GM23248 (cell line): ENCODE measurements at places on chromosomes 6 and 20.

- no peak overlapping the region for H3K4me3 ChIP-seq
Measured at GRCh38 chr6:84671183-84671582, 93.2 kb downstream of the TBX18 start.

DNA sequence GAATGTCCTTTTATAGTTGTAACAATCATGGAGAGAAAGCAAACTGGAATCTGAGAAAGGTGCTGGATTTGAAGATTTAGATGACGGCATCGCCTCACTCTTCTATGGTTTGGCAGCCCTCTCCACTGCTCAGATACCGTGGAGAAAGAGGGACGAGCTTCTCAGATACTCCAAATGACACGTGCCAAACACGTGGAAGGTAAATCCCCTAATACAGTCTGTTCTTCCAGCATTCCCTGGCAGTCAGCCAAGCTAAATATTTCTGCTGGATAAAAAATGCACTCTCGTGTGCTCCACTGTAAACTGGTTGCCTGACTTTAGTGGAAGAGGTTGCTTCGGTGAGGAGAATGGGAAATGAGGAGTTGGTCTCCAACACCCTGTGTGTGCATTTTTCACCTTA lies 16.7 kb upstream of the PRDM1 start:
- peaks cover 6% of the 10 kb centered on the region; the same call in 1 of the 2 replicates for H3K4me1 ChIP-seq
- no peak overlapping the region for H3K27ac ChIP-seq
- no peaks in the 10 kb centered on the region for H3K27me3 ChIP-seq
- no peak overlapping the region for H3K4me3 ChIP-seq

- H3K27ac ChIP-seq, result peak overlapping the region; percentile 96
- peaks cover 30% of the 10 kb centered on the region for H3K36me3 ChIP-seq
- H3K4me3 ChIP-seq, result peak overlapping the region; percentile 98
- DNase-seq, result peak; percentile 55
- H3K4me1 ChIP-seq, result peaks cover 29% of the 10 kb centered on the region
Measured at GRCh38 chr6:30741063-30741779, 1.3 kb downstream of the FLOT1 start.

DNA sequence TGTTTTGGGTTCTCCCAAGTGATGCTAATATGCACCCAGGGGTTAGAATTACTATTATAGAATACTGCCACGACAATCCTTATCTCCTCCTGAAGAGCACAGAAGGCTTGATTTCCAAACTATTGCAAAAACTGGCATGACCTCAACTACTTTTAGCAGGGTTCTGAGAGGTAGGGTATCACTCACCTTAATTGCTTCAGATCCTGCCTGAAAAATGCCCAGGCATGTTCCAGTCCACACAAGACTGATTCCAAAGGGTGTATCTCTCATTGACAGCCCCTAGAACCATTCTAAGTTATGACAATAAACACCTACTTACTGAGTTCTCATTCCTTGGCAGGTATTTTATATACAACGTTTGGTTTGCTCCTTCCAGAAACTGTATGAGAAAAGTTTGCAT lies 5.0 kb upstream of the DSE start:
- H3K36me3 ChIP-seq, result no peaks in the 10 kb centered on the region
- H3K4me3 ChIP-seq, result no peak overlapping the region
- no peaks in the 10 kb centered on the region for H3K27me3 ChIP-seq
- H3K27ac ChIP-seq, result no peak overlapping the region
- peaks cover 16% of the 10 kb centered on the region for H3K4me1 ChIP-seq

GRCh38 chr6:125746019-125746414 lies 3.4 kb upstream of the HEY2 start:
- peaks cover 78% of the 10 kb centered on the region for H3K27me3 ChIP-seq
- H3K4me3 ChIP-seq, result no peak overlapping the region
- peaks cover 10% of the 10 kb centered on the region for H3K4me1 ChIP-seq
- H3K27ac ChIP-seq, result no peak overlapping the region
- H3K36me3 ChIP-seq, result no peaks in the 10 kb centered on the region

- no peaks in the 10 kb centered on the region for H3K36me3 ChIP-seq
- H3K27ac ChIP-seq, result no peak overlapping the region
- no peak overlapping the region for H3K4me3 ChIP-seq
- no peaks in the 10 kb centered on the region for H3K27me3 ChIP-seq
Measured at GRCh38 chr6:53741034-53741823, 53.6 kb upstream of the LRRC1 start.

- no peaks in the 10 kb centered on the region for H3K27me3 ChIP-seq
- no peak for DNase-seq
- H3K4me3 ChIP-seq, result no peak overlapping the region
- H3K27ac ChIP-seq, result no peak overlapping the region
Measured at GRCh38 chr6:20310185-20310584, 91.5 kb upstream of the E2F3 start.

- no peak overlapping the region for H3K27ac ChIP-seq
- H3K36me3 ChIP-seq, result no peaks in the 10 kb centered on the region
- no peak overlapping the region for H3K4me3 ChIP-seq
- peak; percentile 22 for DNase-seq
- peaks cover 12% of the 10 kb centered on the region for H3K4me1 ChIP-seq
Measured at GRCh38 chr6:45617441-45617840, 239.7 kb upstream of the SUPT3H start.

GRCh38 chr6:89438248-89438647 lies 5.3 kb downstream of the ANKRD6 start:
- DNase-seq, result no peak
- H3K36me3 ChIP-seq, result no peaks in the 10 kb centered on the region
- no peak overlapping the region for H3K4me3 ChIP-seq

GRCh38 chr6:16162003-16162402 lies 33.1 kb downstream of the MYLIP start:
- H3K4me1 ChIP-seq, result no peaks in the 10 kb centered on the region
- no peak overlapping the region for H3K27ac ChIP-seq
- H3K36me3 ChIP-seq, result no peaks in the 10 kb centered on the region
- H3K27me3 ChIP-seq, result peaks cover 37% of the 10 kb centered on the region
- no peak overlapping the region for H3K4me3 ChIP-seq

- H3K36me3 ChIP-seq, result no peaks in the 10 kb centered on the region
- DNase-seq, result no peak
- peaks cover 17% of the 10 kb centered on the region; the same call in 1 of the 2 replicates for H3K27me3 ChIP-seq
- no peak overlapping the region for H3K27ac ChIP-seq
Measured at GRCh38 chr20:12925863-12926793, 82.6 kb upstream of the SPTLC3 start.

DNA sequence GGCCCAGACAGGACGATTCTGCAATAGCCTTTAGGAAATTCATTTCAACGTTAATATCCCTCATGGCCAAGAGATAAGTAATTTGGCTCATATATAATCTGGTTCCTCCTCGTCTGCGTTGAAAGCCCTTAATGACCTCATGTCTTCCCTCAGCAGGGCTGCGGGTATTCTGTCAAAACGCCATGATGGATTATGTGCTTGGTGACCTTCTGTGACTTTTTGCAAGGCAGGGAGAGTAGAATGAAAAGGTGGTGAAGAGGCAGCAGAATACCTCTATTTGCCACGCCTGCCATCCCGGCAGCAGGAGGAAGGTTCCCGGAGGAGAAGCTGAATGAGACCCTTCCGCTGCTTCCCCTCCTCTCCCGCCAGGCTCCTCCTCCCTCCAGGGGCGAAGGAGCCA lies 41.1 kb upstream of the SPACA1 start:
- H3K36me3 ChIP-seq, result no peaks in the 10 kb centered on the region
- no peaks in the 10 kb centered on the region for H3K4me1 ChIP-seq
- no peaks in the 10 kb centered on the region for H3K27me3 ChIP-seq
- H3K27ac ChIP-seq, result no peak overlapping the region
- H3K4me3 ChIP-seq, result no peak overlapping the region
- DNase-seq, result no peak

- no peak overlapping the region for H3K4me3 ChIP-seq
- no peaks in the 10 kb centered on the region for H3K36me3 ChIP-seq
- peaks cover 4% of the 10 kb centered on the region; the same call in 1 of the 2 replicates for H3K4me1 ChIP-seq
- H3K27me3 ChIP-seq, result no peaks in the 10 kb centered on the region
- peak overlapping the region; percentile 38 for H3K27ac ChIP-seq
Measured at GRCh38 chr6:111646942-111647341, 41.3 kb upstream of the TRAF3IP2 start.

GRCh38 chr6:119915971-119916370 lies 566.4 kb upstream of the MAN1A1 start:
- no peaks in the 10 kb centered on the region for H3K4me1 ChIP-seq
- no peak for DNase-seq
- no peaks in the 10 kb centered on the region for H3K36me3 ChIP-seq
- H3K27ac ChIP-seq, result no peak overlapping the region

GRCh38 chr6:144155529-144155928 lies 5.2 kb downstream of the STX11 start:
- DNase-seq, result no peak
- H3K36me3 ChIP-seq, result no peaks in the 10 kb centered on the region
- no peaks in the 10 kb centered on the region for H3K27me3 ChIP-seq
- H3K4me3 ChIP-seq, result no peak overlapping the region
- H3K4me1 ChIP-seq, result peaks cover 15% of the 10 kb centered on the region

DNA sequence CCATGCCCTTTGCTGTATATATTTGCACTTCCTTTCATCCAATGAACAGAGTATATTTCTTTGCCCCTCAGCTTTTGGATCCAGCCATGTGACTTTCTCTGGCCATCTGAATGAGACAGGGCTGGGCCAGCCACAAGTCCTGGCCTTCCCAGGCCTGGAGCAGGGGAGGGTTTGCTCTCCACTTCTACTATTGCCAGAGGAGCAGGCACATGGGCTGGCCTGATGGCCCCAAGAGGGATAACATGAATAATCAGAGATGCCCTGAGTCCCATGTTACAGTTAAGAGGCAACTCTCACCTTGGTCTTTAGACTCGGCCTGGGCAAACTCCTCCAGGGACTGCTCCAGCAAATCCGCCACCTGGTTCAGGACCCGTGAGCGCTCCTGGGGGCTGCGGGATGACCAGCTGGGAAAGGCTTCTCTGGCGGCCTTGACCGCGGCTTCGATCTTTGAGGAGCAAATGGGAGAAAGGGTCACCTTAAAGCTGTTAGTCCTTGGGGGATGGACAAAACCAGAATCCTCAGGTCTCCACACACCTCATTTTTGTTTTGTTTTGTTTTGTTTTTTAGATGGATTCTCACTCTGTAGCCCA lies 6.3 kb downstream of the ALDH8A1 start:
- DNase-seq, result no peak
- no peaks in the 10 kb centered on the region for H3K4me1 ChIP-seq
- no peaks in the 10 kb centered on the region for H3K27me3 ChIP-seq
- no peaks in the 10 kb centered on the region for H3K36me3 ChIP-seq

- H3K4me1 ChIP-seq, result peaks cover 86% of the 10 kb centered on the region
- peak overlapping the region; percentile 100 for H3K27ac ChIP-seq
- peak; percentile 94 for DNase-seq
- no peaks in the 10 kb centered on the region for H3K27me3 ChIP-seq
- H3K36me3 ChIP-seq, result peaks cover 32% of the 10 kb centered on the region
Measured at GRCh38 chr6:85464722-85465150, 14.9 kb downstream of the NT5E start.

GRCh38 chr20:37729909-37730308 lies 36.1 kb downstream of the CTNNBL1 start:
- H3K27ac ChIP-seq, result no peak overlapping the region
- DNase-seq, result peak; percentile 26
- no peak overlapping the region for H3K4me3 ChIP-seq
- H3K4me1 ChIP-seq, result peaks cover 29% of the 10 kb centered on the region

DNA sequence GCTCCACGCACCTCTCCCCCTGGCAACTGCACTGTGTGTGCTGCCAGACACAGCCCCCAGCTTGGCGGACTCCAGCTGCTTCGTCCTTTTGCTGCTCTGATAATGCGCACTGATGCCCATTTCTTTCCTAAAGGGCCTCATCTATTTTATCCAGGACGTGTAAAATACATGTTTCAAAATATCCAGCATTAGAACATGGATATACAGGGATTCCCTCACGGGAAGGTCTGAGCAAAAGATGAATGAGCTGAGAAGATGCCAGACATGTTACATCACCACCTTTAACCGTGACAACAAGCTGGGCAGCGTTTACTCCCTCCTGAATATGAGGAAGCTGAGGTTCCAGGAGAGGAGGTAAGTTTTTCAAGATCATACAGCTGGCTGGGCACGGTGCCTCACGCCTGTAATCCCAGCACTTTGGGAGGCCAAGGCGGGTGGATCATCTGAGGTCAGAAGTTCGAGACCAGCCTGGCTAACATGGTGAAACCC lies 32.8 kb downstream of the TNXB start:
- peak overlapping the region; percentile 63 for H3K27ac ChIP-seq
- H3K36me3 ChIP-seq, result no peaks in the 10 kb centered on the region
- H3K4me1 ChIP-seq, result peaks cover 38% of the 10 kb centered on the region
- DNase-seq, result peak; percentile 92
- H3K4me3 ChIP-seq, result no peak overlapping the region

- H3K36me3 ChIP-seq, result no peaks in the 10 kb centered on the region
- no peaks in the 10 kb centered on the region for H3K27me3 ChIP-seq
Measured at GRCh38 chr6:2021713-2022125, 223.7 kb downstream of the GMDS start.

DNA sequence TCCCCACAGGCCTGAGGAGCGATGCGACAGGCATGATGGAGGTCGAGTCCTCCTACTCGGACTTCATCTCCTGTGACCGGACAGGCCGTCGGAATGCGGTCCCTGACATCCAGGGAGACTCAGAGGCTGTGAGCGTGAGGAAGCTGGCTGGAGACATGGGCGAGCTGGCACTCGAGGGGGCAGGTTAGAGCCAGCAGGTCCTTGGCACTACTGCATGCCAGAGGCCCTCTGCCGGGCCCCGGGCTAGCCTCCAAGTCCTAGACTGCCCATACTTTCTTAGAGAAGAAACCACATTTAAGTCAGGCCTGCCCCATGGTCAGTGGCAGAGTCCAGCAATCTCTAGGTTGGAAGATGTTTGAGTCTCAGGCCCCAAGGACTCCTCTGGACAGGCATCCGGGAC lies 32.1 kb downstream of the PKIG start:
- H3K27ac ChIP-seq, result no peak overlapping the region
- DNase-seq, result no peak
- H3K4me1 ChIP-seq, result peaks cover 4% of the 10 kb centered on the region
- H3K4me3 ChIP-seq, result no peak overlapping the region

DNA sequence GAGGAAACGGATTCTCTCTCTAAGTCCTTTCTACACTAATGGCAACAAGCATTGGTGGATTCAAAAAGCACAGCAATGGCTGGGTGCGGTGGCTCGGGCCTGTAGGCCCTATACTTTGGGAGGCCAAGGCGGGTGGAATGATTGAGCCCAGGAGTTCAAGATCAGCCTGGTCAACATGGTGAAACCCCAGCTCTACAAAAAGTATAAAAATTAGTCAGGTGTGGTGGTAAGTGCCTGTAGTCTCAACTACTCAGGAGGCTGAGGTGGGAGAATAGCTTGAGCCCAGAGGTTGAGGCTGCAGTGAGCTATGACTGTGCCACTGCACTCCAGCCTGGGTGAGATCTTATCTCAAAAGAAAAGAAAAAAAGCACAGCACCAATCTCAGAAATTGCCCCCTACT lies 19.3 kb downstream of the PAQR8 start:
- H3K36me3 ChIP-seq, result no peaks in the 10 kb centered on the region
- no peak for DNase-seq
- H3K27me3 ChIP-seq, result no peaks in the 10 kb centered on the region
- H3K4me3 ChIP-seq, result no peak overlapping the region
- H3K4me1 ChIP-seq, result no peaks in the 10 kb centered on the region

GRCh38 chr6:33830635-33831240 lies 26.9 kb upstream of the MLN start:
- no peak overlapping the region for H3K4me3 ChIP-seq
- no peaks in the 10 kb centered on the region for H3K4me1 ChIP-seq
- no peak overlapping the region for H3K27ac ChIP-seq
- 0 out of 2 replicates have a peak, but pooled peaks cover 7% of the 10 kb centered on the region for H3K27me3 ChIP-seq

- H3K4me1 ChIP-seq, result no peaks in the 10 kb centered on the region
- peak overlapping the region; percentile 70 for H3K4me3 ChIP-seq
- H3K27ac ChIP-seq, result no peak overlapping the region
- DNase-seq, result peak; percentile 54
Measured at GRCh38 chr6:89411145-89412070, 665 bp downstream of the RRAGD start.
